ENCODE measurements at places on chromosomes 16 and 17.

DNA sequence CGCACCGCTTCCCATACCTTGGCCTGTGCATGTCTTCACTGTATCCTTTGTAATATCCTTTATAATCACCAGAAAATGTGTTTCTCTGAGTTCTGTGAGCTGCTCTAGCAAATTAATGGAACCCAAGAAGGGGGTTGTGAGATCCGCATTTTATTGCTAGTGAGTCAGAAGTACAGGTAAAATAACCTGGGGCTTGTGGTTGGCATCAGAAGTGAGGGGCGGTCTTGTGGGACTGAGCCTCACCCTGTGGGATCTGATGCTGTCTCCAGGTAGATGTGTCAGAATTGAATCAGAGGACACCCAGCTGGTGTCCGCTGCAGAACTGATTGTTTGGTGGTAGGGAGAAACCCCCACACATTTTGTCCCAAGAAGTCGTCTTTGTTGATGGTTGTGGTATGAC, 382.4 kb downstream of the SNX29 start:
- no peak for DNase-seq

DNA sequence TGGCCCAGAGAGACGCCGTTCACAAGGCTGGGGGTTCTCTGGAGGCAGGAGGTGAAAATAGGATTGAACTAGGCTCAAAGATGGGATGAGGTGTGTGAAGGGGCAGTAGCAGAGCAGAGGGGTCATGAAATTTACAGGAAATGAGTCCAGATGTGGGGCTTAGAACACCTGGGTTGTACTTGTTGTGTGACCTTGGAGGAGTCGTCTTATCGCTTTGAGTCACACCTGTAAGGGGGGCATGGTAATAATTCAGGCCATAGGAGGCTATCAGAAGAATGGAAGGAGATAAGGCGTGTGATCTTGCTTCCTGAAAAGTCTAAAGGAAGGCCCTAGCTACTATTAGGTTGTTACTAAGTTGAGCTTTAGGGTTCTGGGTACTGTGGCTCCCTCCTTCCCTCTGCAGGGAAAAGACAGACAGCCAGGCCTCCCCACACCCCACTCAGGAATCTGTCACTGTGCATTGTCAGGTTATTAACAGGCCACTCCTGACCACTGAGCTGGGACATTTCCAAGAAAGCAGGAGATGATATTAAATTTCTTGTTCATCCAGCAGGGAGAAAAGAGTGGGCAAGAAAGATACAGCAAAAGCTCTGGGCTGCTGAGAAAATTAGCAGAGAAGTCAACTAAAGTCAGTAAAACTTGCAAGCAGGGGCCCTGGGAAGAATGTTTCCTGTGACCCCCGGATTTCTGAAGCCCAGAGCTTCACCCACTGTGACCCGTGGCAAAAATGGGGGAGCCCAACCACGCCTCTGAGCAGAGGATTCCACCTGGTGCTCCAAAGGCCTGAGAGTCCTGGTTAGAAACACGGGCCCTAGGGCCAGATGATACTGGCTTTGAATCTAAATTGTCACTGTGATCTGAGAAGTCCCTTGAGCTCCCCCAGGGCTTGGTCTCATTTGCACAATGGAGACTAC, 6.0 kb upstream of the CDC42EP4 start:
- no peak for DNase-seq

DNA sequence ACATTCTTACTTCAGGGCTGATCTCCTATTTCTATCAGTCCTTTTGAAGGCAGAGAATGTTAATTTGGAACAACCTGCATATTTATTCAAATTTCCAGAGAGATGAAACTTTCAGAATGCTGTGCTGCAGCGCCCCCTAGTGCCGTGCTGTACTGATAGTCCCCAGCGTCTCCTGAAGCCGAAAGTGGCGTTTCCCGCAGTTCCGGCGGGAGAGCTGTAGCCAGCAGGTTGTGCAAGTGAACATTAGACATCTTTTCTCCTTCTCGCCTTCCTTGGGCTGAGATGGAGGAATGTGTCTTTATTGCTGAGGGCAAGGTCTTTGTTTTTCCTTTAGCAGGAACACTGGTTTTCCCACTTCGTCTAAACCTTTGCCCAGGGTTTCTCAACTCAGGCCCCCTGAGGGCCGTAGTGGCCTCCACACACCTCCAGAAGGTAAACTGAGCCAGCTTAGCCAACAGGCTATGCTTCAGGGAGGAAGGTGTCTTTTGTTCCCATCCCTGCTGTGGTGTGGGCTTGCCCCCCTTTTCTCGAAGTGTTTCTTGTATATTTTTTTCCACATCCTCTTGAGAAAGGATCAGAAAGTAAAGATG, 26.4 kb downstream of the USP10 start:
- peak; percentile 71 for DNase-seq

DNA sequence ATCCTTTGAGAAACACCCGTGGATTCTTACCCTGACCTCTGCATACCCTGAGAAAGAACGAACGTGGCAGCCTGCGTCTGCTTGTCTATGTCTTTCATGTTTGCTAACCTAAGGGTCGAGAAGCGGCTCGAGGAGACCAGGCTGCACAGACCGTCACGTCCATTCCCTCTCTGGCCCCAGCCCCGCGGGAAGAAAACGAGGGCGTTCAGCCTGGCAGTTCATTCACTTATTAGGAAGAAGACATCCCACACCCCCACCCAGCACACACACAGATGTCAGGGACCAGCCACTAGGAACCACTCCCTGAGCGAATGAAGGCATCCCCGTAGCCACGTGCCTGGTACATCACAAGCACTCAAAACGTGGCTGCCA, 655 bp upstream of the MTHFSD start:
- no peak for DNase-seq

DNA sequence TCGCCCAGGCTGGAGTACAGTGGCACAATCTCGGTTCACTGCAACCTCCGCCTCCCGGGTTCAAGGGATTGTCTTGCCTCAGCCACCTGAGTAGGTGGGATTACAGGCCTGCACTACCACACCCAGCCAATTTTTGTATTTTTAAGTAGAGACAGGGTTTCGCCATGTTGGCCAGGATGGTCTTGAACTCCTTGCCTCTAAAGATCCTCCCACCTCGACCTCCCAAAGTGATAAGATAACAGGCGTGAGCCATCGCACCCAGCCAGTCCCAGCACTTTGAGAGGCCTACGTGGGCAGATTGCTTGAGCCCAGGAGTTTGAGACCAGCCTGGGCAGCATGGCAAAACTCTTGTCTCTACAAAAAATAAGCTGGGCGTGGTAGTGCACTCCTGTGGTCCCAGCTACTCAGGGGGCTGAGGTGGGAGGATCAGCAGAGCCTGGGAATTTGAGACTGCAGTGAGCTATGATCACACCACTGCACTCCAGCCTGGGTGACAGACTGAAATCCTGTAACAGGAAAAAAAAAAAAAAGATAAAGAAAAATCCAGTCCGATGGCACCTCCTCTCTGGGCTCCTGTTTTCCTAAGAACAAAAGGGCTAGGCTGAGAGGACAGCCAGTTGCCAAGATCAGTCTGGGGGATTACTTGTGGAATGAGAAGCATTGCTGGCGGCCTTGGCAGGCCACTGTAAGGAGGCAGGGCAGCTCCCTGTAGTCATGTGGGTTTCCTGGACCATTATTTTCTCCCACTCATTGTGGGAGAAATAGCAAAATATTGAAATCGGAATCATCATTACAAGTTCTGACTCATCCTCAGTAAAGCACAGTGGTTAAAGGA, 3.0 kb upstream of the PIPOX start:
- DNase-seq = peak; percentile 94

DNA sequence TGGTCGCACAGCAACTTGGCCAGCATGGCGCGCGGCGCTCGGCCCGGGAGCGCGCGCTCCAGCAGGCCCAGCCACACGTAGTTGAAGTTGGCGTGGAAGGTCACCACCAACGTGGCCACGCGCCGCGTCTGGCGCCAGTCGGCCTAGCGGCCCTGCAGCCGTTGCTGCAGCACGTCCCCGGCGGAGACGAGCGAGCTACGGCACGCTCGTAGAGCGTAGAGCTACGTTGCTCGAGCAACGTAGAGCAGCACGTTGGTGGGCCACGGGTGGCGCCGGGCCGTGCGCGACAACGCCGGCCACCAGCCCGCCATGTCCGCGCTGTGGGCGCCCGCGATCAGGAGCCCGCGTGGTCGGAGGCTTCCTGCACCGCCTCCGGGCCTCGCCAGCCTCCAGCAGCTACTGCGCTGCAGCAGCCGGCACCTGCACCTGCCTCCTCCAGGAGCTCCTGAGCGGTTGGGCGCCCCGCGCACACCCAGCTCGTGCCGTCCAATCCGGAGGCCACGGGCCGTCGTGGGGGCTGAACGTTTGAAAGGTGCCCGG, 13.4 kb upstream of the SULT1A1 start:
- DNase-seq = no peak

GRCh38 chr17:74635418-74635817, 11.9 kb upstream of the CD300E start:
- DNase-seq = no peak

- no peak for DNase-seq
Measured at GRCh38 chr17:50144845-50145531, 5.5 kb downstream of the PPP1R9B start.

- no peak for DNase-seq
Measured at GRCh38 chr16:30602616-30603277, 7.4 kb downstream of the ZNF689 start.

DNA sequence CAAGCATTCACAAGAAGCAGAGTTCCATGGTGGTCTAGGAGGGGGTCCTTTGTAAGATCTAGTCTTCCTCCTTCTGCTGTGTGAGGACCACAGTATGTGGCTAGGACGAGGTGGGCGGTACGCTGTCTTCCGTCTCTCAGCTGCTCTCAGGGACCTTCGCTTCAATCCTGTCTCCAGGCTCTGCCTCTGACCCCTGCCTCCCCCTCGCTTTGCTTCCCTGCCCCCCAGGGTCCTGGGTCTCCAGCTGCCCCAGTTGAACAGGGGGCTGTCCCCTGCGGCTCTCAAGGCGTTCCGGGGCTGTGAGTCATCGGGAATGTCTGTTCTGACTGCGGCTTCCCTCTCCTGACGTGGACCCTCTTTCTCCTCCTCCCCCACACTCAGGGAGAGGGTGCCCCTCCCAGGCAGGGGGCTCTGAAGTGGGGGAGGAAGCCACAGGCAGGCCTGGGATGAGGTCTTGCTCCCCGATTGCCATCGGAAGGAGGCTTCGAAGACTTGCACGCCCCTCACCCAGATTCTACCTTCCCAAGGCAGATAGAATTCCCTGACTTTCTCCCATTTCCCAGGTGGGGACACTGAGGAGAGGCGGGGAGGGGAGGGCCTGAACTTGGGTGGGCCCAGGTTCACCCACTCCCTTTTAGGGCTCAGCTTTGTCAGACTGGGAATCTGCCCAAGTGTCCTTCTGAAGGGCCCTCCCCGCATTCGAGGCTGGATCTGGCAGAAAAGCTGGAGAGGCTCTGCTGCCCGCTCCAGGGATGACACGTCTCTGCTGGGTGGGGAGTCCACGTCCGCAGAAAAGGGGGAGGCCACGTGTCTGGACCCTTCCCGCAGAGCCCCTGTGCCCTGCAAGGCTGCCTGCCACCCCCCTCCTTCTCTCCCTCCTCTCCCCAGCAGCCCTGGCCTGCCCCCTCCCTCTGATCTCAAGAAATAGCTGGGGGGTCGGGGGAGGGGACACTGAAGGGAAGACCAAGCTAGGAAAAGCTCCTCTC, 9.1 kb upstream of the COL1A1 start:
- DNase-seq = peak; percentile 100

- DNase-seq = peak; percentile 34
Measured at GRCh38 chr16:58020628-58021521, 4.7 kb upstream of the MMP15 start.

GRCh38 chr17:29954405-29954804, 13.0 kb downstream of the EFCAB5 start:
- DNase-seq = no peak
